Pericardium fibroblast (primary cell): ENCODE measurements at places on chromosomes 7 and 10. TPM values are rescaled to one million over a fixed set of nuclear protein-coding genes. Genes with fewer than 3 reads are reported as not detected.

Gene TFEC
- not detected in 2 replicates for total RNA-seq

Gene INHBA
- 2.6 and 12.3 TPM in 2 replicates for total RNA-seq

Gene AOAH
- total RNA-seq = not detected in 2 replicates

Gene BTBD16
- not detected in 2 replicates for total RNA-seq

Gene GPR26
- not detected in 2 replicates for total RNA-seq

Gene FAM241B
- 0.35 TPM in 1 of 2 replicates, not detected in the other for total RNA-seq

Gene HOXA4
- 1.5 TPM in 1 of 2 replicates, not detected in the other for total RNA-seq

Gene PRPS1L1
- total RNA-seq = not detected in 2 replicates

Gene ABCB1
- total RNA-seq = not detected in 2 replicates

Gene AP5Z1
- 38.0 and 40.5 TPM in 2 replicates for total RNA-seq

Gene ALOX5
- total RNA-seq = not detected in 2 replicates

Gene CALML3
- not detected in 2 replicates for total RNA-seq

Gene IFIT1
- total RNA-seq = 12.6 and 23.2 TPM in 2 replicates

Gene PLAC9
- total RNA-seq = 219 and 260 TPM in 2 replicates

Gene PRSS37
- total RNA-seq = not detected in 2 replicates

Gene BMPER
- total RNA-seq = 26.4 and 28.2 TPM in 2 replicates

Gene TMEM130
- total RNA-seq = under 0.01 and 1.8 TPM in 2 replicates

Gene TIMM23
- 58.7 and 83.0 TPM in 2 replicates for total RNA-seq
